RWPE1 (cell line): ENCODE measurements at places on chromosomes 3 and 15.

GRCh38 chr3:60553144-60553543 is 698.1 kb downstream of the FHIT start:
- no peak for DNase-seq

DNA sequence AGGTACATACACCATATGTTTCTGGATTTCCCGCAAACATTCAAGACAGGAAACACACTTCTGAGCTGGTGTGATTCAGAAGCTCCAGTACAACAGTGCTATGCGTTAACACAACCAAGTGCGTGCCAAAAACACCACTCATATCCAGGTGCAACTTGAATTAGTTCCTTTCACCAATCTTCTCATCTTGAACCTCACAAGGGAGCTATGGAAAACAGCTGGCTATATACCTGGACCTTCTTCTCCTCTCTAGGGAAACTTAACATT is 31.3 kb downstream of the SUSD5 start:
- DNase-seq, result no peak

DNA sequence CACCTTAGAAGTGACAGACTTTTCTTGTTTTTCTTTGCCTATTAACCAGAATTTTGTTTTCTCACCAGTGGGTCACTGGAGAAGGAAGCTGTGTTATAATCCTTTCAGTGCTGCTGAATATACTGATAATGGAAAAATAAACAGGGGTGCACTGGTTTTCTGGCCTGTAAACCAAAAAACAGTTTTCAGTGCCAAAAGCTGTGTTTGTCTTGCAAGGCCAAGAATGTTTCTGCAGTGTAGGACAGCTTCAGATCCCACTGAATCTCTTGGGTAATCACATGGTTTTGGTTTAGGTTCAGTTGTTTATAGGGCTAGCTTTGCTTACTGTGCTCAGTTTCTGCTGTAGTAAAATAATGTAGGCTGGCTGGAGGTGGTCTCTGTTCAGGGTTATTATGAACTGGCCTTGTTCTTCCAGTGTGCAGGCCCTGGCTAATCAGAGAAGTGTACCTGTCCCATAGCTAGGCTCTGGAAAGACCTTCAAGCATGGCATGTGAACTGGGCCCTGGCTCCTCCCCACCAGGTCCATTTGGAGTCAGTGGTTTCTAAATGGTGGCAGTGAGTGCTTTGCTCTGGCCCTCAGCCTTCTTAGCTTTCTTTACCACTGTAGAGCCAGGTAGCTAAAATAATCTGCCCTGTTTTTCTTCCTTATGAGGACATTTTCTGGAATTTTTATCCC is 18.7 kb downstream of the PDE8A start:
- DNase-seq, result no peak

- no peak for DNase-seq
Measured at GRCh38 chr3:113634782-113635474, 61.5 kb downstream of the USF3 start.

- no peak for DNase-seq
Measured at GRCh38 chr3:43096761-43097160, 9.1 kb downstream of the POMGNT2 start.

DNA sequence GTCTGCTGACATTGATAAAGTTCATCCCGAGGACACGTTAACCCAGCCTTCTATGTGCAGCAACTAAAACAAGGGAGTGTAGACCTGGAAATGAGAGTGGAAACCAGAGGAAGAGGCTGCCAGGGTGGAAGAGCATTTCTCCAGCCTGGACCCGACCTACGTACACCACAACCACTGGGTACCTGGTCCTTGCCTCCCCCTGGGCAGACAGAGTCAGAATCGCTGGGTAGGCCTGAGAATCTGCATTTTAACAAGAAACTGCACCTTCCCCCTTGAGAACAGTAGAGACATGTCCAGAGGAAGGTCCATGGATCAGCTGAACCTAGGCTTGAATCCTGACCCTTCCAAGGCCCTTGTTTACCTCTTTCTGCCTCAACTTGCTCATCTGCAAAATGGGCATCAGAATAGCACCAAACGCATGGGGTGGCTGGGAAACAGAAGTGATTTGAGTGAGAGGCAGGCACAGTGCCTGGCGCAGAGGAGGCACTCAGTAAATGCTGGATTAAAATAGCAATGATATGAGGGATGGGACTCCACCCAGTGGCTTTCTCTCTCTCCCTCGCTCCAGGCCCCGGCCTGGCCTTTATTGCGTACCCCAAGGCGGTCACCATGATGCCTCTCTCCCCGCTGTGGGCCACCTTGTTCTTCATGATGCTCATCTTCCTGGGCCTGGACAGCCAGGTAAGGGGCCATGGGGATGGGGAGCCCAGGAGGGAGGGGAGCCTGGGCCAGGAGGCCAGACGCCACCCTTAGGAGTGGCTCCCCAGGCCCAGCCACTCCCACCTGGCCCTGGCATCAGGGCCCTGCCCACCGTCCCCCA is 66.9 kb upstream of the SLC6A1 start:
- no peak for DNase-seq

DNA sequence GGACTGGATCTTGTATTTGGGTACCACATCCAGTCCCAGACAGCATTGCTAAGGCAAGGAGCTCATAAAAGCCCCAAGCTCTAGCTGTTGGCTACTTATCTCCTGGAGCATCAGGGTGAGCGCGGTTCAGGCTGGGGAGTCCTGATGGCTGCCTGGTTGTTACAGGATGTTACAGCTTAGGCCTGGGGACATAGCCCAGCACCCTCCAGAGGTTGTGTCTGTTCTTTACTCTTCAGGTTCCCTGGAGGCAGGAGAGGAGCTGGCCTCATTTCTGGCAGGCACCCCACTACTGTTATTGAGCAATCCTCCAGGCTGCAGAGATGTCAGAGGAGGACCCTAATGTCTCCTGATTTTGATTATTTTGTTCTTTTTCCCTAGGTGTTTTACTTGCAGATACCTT is 26.6 kb downstream of the APBA2 start:
- DNase-seq, result no peak

DNA sequence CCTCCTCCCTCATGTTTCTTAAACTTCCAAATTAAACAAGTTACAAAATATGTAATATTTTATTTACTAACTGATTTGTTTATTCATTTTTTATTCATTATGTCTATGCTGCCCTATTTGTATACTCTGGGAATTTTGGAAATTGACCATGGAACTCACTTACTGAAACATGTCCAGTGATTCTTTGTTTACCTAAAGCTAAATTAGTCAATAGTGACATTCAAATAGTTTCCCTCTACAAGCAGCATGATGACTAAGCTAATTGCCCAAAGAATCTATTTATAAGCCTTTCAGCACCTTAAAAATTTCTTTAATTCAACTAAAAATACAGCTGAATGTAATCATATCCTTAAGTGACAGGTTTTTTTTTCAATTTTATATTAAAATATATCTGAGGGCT is 437.7 kb downstream of the SI start:
- no peak for DNase-seq

DNA sequence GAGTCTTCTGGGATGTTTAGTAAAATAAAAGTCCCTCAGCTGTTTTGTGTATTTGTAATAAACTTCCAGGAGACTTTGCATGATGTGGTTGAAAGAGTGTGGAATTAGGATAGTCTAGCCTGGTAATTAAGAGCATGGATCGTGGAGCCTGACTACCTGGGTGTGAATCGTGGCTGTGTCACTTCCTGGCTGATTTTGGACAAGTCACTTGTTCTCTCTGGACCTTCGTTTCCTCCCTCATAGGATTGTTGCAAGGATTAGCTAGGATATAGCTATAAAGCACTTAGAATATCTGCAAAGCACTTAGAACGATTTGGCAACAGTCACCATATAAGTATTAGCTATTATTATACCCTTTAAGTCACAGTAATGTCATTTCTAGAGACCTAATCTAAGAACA is 40.2 kb downstream of the SLMAP start:
- no peak for DNase-seq

- DNase-seq, result peak; percentile 12
Measured at GRCh38 chr15:76866716-76867321, 38.3 kb downstream of the SCAPER start.

DNA sequence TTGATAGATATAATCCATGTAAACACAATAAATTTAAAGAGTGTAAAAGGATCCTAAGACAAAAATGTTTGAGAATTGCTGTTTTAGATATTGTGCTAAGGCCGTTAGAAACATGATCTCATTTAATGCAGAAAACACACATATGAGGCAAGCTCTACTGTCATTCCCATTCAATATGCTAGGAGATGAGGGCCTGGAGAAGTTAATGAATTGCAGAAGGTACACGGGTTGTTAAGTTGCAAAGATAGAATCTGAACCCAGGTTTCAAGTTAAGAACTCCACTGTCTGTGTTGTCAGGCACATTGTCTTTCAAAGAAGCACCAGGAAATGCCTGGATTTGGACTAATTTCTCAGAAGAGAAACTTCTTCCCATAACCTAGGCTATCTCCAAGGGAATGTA is 65.1 kb upstream of the SAMMSON start:
- no peak for DNase-seq

DNA sequence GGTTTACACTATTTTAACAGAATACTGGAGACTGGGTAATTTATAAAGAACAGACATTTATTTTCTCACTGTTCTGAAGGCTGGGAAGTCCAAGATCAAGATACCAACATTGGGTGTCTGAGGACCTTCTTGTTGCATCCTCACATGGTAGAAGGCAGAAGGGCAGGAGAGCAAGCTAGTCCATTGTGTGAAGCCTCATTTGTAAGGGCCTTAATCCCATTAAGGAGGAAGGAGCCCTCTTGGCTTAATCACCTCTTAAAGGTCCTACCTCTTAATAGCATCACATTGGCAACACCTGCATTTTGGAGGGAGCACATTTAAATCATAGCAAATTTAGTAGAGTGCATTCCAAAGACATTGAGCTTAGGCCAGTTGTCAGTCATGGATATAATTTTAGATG is 26.2 kb downstream of the UBE2Q2 start:
- no peak for DNase-seq

DNA sequence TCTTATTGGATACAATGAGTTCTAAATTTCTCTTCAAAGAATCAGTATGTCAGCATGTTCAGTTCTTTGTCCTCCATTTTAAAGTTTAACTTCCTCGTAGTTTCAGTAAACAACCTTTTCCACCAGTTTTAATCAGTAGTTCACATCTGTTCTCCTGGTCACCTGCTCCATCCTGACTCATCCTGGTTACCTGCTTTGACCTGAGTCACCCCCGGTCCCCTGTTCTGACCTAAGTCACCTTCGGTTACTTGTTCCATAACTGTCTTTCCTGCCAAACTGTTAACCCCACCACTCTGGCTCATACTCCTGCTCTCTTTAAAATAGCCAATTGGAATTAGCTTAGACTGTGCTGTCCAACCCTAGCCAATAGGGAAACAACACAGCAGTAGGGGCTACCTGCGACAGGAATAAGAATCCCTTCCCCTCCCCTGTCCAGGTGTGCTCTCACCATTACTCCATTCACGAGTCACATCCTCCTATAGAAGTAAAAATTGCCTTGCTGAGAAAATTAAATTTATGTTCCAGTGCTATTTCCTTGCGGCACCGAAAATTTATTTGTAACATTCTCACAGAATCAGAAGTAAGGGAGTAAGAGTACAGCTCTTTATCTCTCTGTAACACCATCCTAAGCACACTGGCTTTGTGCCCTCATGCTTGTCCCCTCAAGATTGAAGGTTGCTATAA is 23.8 kb downstream of the TRANK1 start:
- no peak for DNase-seq

DNA sequence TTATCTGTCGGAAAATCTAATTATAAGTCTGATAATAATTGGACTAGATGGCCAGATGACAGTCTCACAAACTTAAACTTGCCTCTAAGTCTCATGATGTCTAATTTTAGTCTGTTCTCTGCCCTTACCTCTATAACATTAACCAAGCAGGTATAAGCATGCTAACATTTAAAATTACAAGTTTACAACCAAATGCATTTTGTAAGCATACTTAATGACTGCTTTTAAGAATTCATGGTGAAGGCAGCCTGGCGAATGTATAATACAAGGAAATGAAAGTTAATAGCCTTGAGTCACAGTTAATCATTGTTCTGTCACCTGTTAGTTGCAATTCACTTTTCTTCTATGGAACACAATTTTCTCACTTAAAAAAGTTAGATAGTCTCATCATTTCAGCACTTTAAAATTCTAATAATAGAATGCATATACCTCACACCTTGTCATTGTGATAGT is 16.5 kb downstream of the BCHE start:
- DNase-seq, result no peak

DNA sequence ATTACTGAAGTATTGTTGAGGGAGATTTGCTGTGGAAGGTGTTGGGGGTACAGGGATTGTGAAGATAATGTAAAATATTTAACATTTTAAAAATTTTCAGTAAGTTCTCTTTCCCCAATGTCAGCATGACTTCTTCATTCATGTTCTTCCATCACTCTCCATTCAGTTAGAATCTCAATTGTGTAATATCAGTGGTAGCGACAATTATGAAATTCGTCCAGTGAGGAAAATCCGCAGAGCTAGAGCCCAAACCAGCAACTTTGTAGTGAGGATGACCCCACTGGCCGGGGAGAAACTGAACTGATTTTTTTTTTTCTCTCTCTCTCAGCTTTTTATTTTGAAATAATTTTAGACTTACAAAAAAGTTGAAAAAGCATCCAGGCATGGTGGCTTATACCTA is 171.7 kb downstream of the PGPEP1L start:
- DNase-seq, result no peak

- DNase-seq, result no peak
Measured at GRCh38 chr15:86079508-86080266, at the start of gene AGBL1. Gene AGBL1 (plus strand): TSS chr15:86079871.

GRCh38 chr3:19229086-19229485 is 80.8 kb downstream of the KCNH8 start:
- DNase-seq, result no peak

GRCh38 chr15:60208709-60209108 is 189.1 kb downstream of the ANXA2 start:
- no peak for DNase-seq

DNA sequence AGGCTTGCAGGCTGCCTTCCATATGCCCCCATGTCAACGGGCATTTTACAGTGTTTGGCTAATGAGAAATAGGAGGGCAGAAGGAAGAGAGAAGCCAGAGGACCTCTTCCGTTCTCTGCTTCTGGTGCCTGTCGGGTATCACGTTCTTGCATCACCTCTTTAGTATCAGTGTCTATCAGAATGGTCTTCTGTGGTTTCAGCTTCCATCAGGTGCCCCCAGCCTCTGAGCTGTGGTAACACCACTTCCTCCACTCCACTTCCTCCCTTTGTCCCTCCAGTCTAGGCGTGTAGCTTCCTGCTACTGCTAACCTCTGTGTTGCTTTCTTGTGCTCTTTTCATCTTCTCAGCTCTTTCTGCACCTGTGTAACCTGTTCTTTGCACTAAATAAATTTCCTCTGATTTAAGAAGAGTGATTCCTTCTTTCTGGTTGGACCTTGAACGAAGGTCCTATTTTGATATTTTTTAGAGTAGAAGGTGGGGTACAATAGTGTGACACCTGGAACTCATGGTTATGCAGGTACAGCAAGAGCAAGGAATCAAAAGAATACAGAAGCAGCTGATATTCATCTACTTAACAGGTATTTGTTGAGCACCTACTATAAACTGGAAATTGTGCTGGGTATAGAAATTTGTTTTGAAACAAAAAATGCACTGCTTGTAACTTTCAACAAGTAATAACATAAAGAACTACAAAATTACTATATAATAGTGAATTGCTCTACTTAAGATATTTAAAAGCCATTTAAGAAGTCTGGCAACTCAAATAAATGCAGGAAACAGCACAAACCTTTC is 27.4 kb upstream of the FOXB1 start:
- DNase-seq, result no peak
